ENCODE measurements at places on chromosomes 12 and 14. TPM values are rescaled to one million over a fixed set of nuclear protein-coding genes. Genes with fewer than 3 reads are reported as not detected.

- no peak overlapping the region for H3K27ac ChIP-seq
- H3K4me1 ChIP-seq = peaks cover 2% of the 10 kb centered on the region
- H3K4me3 ChIP-seq = no peak overlapping the region
- peaks cover 36% of the 10 kb centered on the region for H3K27me3 ChIP-seq
- H3K36me3 ChIP-seq = no peaks in the 10 kb centered on the region
These were observed 2.4 kb upstream of the RNASE7 start for GRCh38 chr14:21039585-21040369.

GRCh38 chr14:94748667-94749347 lies 21.1 kb downstream of the GSC start:
- no peaks in the 10 kb centered on the region for H3K4me1 ChIP-seq
- no peak overlapping the region for H3K27ac ChIP-seq
- no peak overlapping the region for H3K4me3 ChIP-seq

DNA sequence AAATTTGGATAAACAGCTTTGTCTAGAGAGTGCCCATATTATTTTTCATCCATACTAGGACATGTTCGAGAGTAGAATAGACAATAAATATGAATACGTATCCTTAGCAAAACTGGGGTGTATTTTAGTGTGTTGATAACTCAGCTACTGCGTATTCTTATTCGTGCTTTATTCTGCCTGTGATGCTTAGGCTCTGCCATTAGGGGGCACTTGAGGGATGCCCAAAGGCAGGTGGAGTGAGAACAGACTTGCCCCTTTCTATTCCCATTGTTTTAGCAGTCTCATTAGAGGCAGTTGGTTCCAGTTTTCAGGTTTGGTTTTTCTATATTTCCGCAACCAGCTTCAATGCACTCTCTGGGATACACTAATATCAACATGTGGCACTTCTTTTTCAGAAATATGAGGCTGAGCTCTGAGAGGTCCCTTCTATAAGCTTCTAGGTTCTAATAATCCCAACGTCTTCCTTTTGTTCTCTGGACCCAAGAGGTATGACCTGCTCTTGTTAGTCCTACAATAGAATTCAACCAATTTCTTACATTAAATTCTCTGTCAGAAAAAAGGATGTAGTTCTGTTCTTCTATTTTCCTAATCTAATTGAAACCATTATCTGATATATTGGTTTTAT lies 985.7 kb upstream of the FBXO33 start:
- no peak overlapping the region for H3K4me3 ChIP-seq
- H3K4me1 ChIP-seq = no peaks in the 10 kb centered on the region
- H3K27me3 ChIP-seq = no peaks in the 10 kb centered on the region
- DNase-seq = no peak
- no peaks in the 10 kb centered on the region for H3K36me3 ChIP-seq
- no peak overlapping the region for H3K27ac ChIP-seq

DNA sequence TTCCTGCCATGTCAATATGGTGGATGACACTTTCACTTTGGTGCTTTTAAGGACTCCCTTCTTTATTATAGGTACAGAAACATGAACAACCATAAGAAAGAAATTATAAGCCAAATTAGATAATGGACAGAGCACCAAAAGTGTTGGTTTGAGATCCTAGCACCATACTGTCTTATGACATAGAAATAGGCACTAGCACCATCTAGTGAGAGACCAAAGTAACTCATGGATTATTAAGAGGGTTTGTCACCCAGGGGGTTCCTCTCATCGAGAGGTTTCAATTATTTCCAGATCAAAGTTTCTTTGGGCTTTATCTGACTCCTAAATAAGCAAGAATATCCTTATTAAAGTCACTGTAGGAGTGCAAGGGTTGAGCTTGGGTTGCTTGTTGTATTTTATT lies 153.0 kb upstream of the DIO2 start:
- H3K27me3 ChIP-seq = no peaks in the 10 kb centered on the region
- peak; percentile 21 for DNase-seq
- no peak overlapping the region for H3K4me3 ChIP-seq
- H3K4me1 ChIP-seq = no peaks in the 10 kb centered on the region

DNA sequence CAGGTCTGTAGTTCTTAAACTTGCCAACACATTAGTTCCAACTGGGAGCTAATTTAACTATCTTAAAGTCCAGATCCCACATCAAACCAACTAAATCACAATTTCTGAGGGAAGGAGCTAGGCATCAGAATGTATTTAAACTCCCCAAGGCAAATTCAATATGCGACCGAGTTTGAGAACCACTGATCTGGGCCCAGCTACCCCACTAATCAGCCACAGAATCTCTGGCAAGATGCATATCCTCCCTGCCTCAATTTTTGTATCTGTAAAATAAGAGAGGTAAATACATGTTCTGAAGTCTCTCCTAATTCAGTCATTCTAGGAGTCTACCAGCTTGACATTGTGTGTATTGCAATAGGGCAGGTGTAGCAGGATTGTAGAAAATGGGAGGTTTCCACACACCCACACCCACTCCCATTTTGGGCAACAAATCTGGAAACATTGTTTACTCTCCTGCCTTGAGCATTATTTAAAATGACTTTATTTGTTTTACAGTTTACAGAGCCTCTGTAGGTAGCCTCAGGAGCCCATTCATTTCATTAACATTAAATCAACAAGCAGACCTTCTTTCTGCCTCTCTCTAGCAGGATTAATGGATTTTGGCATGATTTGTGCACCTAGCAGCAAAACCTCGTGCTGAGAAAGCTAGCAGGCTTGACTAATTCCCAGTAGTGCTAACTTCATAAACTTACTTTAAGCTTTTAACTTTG lies 15.6 kb downstream of the LGR5 start:
- H3K27me3 ChIP-seq = peaks cover 19% of the 10 kb centered on the region
- DNase-seq = no peak
- H3K4me3 ChIP-seq = no peak overlapping the region
- no peaks in the 10 kb centered on the region for H3K4me1 ChIP-seq
- no peaks in the 10 kb centered on the region for H3K36me3 ChIP-seq
- no peak overlapping the region for H3K27ac ChIP-seq

GRCh38 chr14:37870632-37871346 lies 275.4 kb downstream of the TTC6 start:
- DNase-seq = no peak
- peaks cover 6% of the 10 kb centered on the region for H3K27me3 ChIP-seq
- H3K4me1 ChIP-seq = no peaks in the 10 kb centered on the region
- no peaks in the 10 kb centered on the region for H3K36me3 ChIP-seq
- H3K4me3 ChIP-seq = no peak overlapping the region

DNA sequence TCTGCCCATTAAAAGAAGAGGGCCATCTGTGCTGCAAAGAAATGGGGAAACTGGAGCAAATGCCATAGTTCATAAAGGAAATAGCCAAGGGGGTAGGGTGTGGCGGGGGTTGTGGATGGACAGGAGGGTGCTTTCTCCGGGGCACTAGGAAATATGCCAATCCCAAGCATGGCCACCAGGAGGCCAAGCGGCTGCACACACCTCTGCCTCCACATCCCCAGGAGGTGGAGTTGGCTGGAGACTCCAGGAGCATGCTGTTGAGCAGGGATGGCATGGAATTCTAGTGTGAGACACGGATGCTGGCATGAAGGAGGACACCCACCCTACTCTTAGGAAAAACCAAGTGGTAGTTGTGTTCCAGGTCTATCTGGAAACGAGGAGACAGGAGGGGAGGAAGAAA lies 25.2 kb downstream of the NID2 start:
- H3K27me3 ChIP-seq = no peaks in the 10 kb centered on the region
- peaks cover 35% of the 10 kb centered on the region for H3K4me1 ChIP-seq
- H3K27ac ChIP-seq = peak overlapping the region; percentile 10

DNA sequence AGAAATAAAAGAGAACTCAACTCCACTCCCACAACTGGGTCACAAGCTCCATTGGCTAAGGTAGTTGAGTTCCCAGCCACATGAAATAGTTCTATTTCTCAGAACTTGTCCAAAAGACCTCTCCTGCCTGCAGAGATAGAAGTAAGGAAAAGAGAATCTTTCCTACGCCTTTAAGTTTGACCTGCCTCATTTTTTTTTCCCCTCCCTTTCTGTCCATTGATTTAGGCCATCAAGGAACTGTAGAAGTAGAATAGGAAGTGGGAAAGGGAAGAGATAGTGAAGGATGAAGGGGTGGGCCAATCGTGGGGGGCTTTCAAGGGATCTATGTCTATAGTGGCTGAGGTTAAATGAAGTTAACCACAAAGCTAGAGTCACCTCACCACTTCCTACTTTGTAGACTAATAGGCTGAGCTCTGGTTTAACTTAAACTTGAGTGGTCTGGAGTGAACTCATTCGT lies 13.9 kb upstream of the NUDT4 start:
- H3K27ac ChIP-seq = no peak overlapping the region
- no peaks in the 10 kb centered on the region for H3K36me3 ChIP-seq
- no peak overlapping the region for H3K4me3 ChIP-seq
- H3K4me1 ChIP-seq = no peaks in the 10 kb centered on the region
- DNase-seq = no peak

DNA sequence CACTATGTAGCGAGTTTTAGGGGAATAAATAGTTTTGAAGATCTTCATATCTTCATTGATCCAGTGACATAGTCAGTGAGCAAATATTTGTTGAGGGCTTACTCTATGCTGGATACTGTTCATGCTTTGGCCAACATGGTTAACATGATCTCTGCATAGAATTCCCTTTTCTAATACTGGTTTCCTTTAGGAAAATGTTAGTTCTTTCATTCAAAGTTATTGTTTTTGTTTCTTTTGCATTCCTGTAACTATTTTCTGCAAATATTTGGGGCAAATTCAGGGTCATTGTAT lies 226.5 kb downstream of the C12orf50 start:
- DNase-seq = no peak
- H3K27ac ChIP-seq = no peak overlapping the region
- peaks cover 13% of the 10 kb centered on the region for H3K4me1 ChIP-seq
- H3K27me3 ChIP-seq = no peaks in the 10 kb centered on the region
- H3K36me3 ChIP-seq = no peaks in the 10 kb centered on the region
- H3K4me3 ChIP-seq = no peak overlapping the region

GRCh38 chr12:39230086-39230485 lies 212.8 kb downstream of the KIF21A start:
- H3K36me3 ChIP-seq = no peaks in the 10 kb centered on the region
- H3K4me1 ChIP-seq = no peaks in the 10 kb centered on the region
- DNase-seq = no peak
- no peak overlapping the region for H3K4me3 ChIP-seq
- no peak overlapping the region for H3K27ac ChIP-seq

GRCh38 chr12:3304436-3305165 lies 186.4 kb upstream of the PRMT8 start:
- DNase-seq = peak; percentile 85
- no peak overlapping the region for H3K27ac ChIP-seq
- H3K27me3 ChIP-seq = peaks cover 27% of the 10 kb centered on the region
- H3K4me1 ChIP-seq = peaks cover 9% of the 10 kb centered on the region
- H3K4me3 ChIP-seq = no peak overlapping the region

- peaks cover 12% of the 10 kb centered on the region for H3K36me3 ChIP-seq
- DNase-seq = peak; percentile 87
- no peak overlapping the region for H3K4me3 ChIP-seq
- H3K27ac ChIP-seq = no peak overlapping the region
- H3K27me3 ChIP-seq = no peaks in the 10 kb centered on the region
These were observed 110.4 kb downstream of the BCAT1 start for GRCh38 chr12:24838531-24838950.

GRCh38 chr12:3055026-3055703 lies 22.0 kb upstream of the TSPAN9 start:
- H3K36me3 ChIP-seq = no peaks in the 10 kb centered on the region
- H3K27ac ChIP-seq = no peak overlapping the region
- H3K4me3 ChIP-seq = no peak overlapping the region
- H3K27me3 ChIP-seq = peaks cover 10% of the 10 kb centered on the region
- DNase-seq = no peak

DNA sequence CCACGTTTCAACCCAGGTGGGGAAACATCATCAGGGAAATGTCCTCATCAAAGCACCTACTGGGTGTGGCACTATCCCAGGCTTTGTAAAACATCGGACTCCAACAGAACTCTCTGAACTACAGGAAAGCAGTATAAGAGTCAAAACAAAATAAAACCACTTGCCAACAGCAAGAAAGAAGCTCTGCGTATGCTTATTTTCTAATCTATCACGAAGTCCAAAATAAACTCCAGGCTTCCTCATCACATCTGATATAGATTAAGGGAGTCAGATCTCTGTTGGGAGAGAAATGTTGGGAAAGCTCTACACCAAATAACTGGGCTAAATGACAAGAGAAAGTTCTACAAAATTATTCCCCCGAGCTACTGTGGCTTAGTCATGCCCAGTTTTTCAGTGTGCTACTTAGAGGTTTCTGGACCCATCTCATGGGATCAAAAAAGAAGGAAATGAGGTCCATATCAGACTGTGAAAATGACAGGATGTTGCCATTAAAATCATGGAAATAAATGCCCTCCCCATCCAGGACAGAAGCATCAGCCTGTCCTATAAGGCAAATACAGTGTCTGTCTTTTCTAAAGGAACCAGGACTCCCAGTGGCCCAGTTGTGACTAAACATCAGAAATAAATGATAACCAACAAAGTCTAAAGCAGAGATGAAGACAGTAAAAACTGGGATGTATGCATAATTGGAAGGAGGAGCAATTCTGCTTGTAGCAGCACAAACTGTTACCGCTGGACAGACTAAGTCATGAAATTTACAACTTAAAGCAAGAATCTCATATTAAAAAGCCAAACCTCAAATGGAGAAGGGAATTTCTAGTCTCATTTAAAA lies 149.5 kb downstream of the STXBP6 start:
- H3K27ac ChIP-seq = no peak overlapping the region
- H3K27me3 ChIP-seq = no peaks in the 10 kb centered on the region
- DNase-seq = peak; percentile 46
- no peaks in the 10 kb centered on the region for H3K36me3 ChIP-seq
- H3K4me3 ChIP-seq = no peak overlapping the region

DNA sequence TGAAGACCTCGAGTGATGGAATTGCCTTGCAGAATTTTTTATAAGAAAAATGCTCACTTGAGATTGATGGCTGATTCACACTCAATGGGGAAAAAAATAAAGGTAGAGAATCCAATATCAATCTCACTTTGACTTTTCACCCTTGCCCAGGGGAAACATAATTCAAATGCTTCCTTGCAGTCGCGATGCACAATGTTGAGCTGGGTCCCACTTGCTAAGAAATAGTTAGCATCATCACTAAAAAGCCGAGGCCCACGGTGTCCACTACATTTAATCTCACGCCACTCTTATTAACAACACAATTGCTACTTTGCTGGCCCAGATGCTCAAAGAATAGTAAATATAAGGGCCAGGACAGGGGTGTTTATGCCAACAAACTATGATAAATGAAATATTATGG lies 223.4 kb downstream of the SPTSSA start:
- H3K36me3 ChIP-seq = no peaks in the 10 kb centered on the region
- H3K4me1 ChIP-seq = peaks cover 2% of the 10 kb centered on the region
- H3K27ac ChIP-seq = no peak overlapping the region

GRCh38 chr14:64337888-64338615 lies 43.9 kb upstream of the ESR2 start:
- peak overlapping the region; percentile 57 for H3K4me3 ChIP-seq
- H3K4me1 ChIP-seq = no peaks in the 10 kb centered on the region
- no peaks in the 10 kb centered on the region for H3K36me3 ChIP-seq
- no peaks in the 10 kb centered on the region for H3K27me3 ChIP-seq

Gene TMCC3
- polyA plus RNA-seq = 0.09 TPM

Gene TSPAN19
- polyA plus RNA-seq = not detected

All from IMR-90 (cell line).